Endothelial cell (in vitro differentiated cells): ENCODE measurements at places on chromosomes 5 and 9. TPM values are rescaled to one million over a fixed set of nuclear protein-coding genes. Genes with fewer than 3 reads are reported as not detected.

HBEGF gene
- 22.6 TPM for total RNA-seq

TTC23L gene
- 0.26 TPM for total RNA-seq

SEMA5A gene
- total RNA-seq, result 31.1 TPM

PCDH1 gene
- total RNA-seq, result 140 TPM

TMEM252 gene
- total RNA-seq, result not detected

SOX30 gene
- 0.15 TPM for total RNA-seq

ACOT12 gene
- total RNA-seq, result not detected

CCDC192 gene
- 0.26 TPM for total RNA-seq

ACER2 gene
- total RNA-seq, result 9.6 TPM

GAPT gene
- total RNA-seq, result 1.4 TPM

NDST1 gene
- total RNA-seq, result 178 TPM

GRCh38 chr5:172173564-172174153 lies 14.4 kb downstream of the STK10 start:
- DNase-seq, result no peak
- H3K4me1 ChIP-seq, result peaks cover 53% of the 10 kb centered on the region
- no peak overlapping the region for H3K27ac ChIP-seq

- peaks cover 12% of the 10 kb centered on the region for H3K4me1 ChIP-seq
- H3K4me3 ChIP-seq, result no peak overlapping the region
- no peak overlapping the region for H3K27ac ChIP-seq
- DNase-seq, result no peak
Observed at GRCh38 chr9:117543089-117543488, 128.2 kb upstream of the ASTN2 start.

GRCh38 chr9:72627956-72628540 lies 106.6 kb downstream of the TMC1 start:
- H3K27ac ChIP-seq, result no peak overlapping the region
- H3K27me3 ChIP-seq, result no peaks in the 10 kb centered on the region
- no peak for DNase-seq
- no peaks in the 10 kb centered on the region for H3K4me1 ChIP-seq
- H3K36me3 ChIP-seq, result no peaks in the 10 kb centered on the region
- H3K4me3 ChIP-seq, result no peak overlapping the region

DNA sequence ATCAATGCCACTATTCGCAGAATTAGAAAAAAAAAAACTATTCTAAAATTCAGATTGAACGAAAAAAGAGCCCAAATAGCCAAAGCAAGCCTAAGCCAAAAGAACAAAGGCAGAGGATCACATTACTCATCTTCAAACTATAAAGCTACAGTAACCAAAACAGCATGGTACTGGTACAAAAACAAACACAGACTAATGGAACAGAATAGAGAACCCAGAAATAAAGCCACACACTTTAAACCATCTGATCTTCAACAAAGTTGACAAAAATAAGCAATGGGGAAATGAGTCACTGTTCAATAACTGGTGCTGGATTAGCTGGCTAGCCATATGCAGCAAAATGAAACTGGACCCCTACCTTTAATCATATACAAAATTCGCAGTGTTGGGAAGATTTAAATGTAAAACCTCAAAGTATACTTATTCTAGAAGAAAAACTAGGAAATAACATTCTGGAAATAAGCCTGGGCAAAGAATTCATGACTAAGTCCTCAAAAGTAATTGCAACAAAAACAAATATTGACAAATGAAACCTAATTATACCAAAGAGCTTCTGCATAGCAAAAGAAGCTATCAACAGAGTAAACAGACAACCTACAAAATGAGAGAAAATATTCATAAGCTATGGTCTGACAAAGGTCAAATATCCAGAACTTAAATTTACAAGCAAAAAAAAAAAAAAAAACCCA lies 153.7 kb downstream of the NDUFS4 start:
- H3K4me3 ChIP-seq, result no peak overlapping the region
- peaks cover 3% of the 10 kb centered on the region for H3K36me3 ChIP-seq
- DNase-seq, result no peak
- H3K27me3 ChIP-seq, result no peaks in the 10 kb centered on the region

DNA sequence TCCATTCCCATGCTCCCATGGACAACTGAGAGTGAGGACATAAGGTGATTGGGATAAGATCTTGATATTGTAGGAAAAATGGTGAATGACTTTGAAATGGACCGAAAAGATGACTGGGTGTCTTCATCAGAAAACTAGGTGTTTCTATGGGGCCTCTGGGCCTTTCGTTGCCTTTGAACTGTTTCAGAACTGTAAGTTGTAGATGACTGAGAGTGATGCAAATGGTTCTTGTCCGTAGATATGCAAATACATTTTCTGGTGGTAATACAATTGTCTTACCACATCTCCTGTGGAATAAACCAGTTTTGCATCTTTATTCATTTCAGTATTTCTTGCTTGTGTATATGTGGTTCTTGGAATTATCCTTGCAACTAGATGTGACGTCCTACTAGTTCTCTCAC lies 16.0 kb upstream of the TEX48 start:
- H3K27me3 ChIP-seq, result no peaks in the 10 kb centered on the region
- no peak overlapping the region for H3K27ac ChIP-seq
- no peak overlapping the region for H3K4me3 ChIP-seq
- no peaks in the 10 kb centered on the region for H3K4me1 ChIP-seq
- no peaks in the 10 kb centered on the region for H3K36me3 ChIP-seq

- peak overlapping the region; percentile 83 for H3K4me3 ChIP-seq
- H3K36me3 ChIP-seq, result peaks cover 14% of the 10 kb centered on the region
- H3K27me3 ChIP-seq, result peaks cover 6% of the 10 kb centered on the region
Observed at GRCh38 chr9:128159522-128159783, 612 bp upstream of the BBLN start.

DNA sequence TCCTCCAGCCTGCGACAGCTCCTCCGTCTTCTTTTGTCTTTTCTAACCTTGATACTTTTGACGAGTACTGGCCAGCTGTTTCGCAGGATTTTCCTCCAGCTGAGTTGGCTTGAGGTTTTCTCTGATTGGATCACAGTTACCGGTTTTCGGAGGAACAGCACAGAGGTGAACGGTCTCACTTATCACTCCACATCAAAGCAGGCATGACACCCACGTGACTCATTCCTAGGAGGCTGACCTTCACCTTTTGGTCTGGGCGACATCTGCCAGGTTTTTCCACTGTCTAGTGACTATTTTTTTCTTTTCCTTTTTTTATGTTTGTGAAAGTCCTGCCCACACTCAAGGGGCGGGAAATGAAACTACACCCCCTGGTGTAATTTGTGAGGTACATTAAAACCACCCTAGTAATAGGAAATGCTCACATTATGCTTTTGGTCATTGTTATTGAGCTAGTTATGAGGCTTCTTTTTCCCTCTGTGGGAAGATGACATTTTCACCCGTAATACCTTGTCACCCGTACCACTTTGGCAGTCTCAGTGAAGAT lies 319.2 kb downstream of the GADD45G start:
- no peak overlapping the region for H3K4me3 ChIP-seq
- no peak overlapping the region for H3K27ac ChIP-seq
- peaks cover 3% of the 10 kb centered on the region for H3K36me3 ChIP-seq
- H3K27me3 ChIP-seq, result peaks cover 9% of the 10 kb centered on the region

DNA sequence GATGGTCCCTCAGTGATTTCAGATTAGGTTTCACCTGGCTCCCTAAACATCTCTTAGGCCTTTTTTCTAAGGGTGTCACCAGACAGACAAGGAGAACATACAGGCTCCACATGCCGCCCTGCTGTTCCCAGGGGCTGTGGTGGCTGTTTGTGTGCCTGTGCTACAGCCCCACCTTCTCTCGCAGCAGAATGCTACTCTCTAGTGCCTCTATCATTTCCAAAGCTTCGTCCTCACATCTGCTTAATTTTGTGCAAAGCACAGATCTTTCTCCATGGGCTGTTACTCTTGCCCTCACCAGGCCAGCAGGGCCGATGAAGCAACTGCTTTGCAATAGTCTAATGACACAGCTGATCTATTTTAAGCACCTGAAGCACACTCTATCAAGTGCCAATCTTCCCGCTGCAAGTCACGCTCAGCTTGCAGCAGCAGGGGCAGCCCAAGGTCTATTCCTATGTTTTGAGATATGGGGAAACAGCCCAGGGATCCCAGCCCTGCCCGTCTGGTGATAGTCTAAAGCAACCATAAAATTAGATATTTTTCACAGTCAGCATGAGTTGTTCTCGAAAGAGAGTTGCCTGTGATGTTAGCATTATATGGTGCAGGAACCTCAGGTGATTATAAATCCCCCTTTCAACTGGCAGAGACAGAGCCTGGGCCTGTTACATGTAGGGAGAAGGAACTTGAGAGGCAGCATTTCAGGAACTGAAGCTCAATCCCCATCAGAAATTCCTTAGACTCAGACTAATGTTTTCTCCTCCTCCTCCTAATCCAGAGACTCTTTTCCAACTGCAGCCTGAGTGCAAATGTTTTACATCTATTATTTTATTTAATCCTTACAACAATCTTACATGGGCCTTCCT lies 12.7 kb downstream of the ABLIM3 start:
- no peaks in the 10 kb centered on the region for H3K27me3 ChIP-seq
- H3K27ac ChIP-seq, result no peak overlapping the region
- DNase-seq, result no peak
- H3K4me1 ChIP-seq, result peaks cover 11% of the 10 kb centered on the region

DNA sequence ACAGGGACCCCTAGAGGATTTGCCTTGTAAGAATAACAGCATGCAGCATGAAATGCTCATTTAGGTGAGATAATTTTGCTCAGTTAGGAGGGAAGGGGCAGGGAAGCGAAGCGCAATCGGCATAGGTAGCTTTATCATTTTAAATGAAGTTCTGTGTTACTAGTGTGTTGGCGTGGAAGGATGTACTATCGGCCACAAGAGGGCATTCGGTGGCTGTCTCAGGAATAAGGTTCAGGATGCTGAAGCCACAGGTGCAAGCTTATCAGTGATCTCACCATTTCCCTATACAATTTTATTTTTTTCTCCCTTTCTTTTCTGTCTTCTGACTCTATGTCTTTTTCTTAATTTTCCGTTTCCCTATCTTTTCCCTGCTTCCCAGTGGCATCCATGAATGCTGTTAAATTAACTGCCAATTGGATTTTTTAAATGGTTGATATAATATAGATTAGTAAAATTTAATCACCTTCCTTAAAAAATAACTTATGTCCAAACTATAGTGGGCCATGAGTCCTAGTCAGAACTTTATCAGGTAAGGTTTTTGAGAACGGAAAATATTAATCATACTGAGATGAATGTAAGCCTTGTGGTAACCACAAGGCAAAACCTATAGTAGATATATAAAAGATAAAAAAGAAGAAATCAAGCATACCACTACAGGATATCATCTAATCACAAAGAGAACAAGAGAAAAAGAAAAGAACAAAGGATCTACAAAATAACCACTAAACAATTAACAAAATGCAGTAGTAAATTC lies 1.2 kb upstream of the INSL6 start:
- no peaks in the 10 kb centered on the region for H3K36me3 ChIP-seq
- H3K27me3 ChIP-seq, result peaks cover 3% of the 10 kb centered on the region
- H3K4me1 ChIP-seq, result no peaks in the 10 kb centered on the region
- H3K27ac ChIP-seq, result no peak overlapping the region

DNA sequence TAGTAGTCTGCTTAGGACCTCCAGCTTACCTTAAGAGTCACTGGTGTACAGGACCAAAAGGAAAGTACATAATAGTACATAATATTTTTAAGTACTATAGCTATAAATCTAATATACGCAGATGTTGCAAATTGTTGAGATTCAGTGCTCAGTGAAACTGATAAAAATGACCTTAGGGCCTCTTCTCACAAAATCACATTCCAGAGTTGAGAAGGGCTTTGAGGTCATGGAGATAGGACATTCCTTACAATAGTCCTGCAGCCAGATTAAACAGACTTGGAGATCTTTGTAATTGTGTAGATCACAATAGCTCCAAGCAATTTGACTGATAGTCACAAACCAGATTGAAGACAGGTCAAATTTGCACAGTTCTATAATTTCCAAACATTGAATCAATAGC lies 37.7 kb upstream of the PCSK1 start:
- no peak overlapping the region for H3K4me3 ChIP-seq
- H3K27ac ChIP-seq, result no peak overlapping the region
- peaks cover 4% of the 10 kb centered on the region for H3K27me3 ChIP-seq
- no peak for DNase-seq
- H3K36me3 ChIP-seq, result no peaks in the 10 kb centered on the region

- H3K27ac ChIP-seq, result no peak overlapping the region
- H3K4me3 ChIP-seq, result peak overlapping the region; percentile 71
- H3K27me3 ChIP-seq, result peaks cover 14% of the 10 kb centered on the region
- peaks cover 84% of the 10 kb centered on the region for H3K4me1 ChIP-seq
- no peak for DNase-seq
- H3K36me3 ChIP-seq, result peaks cover 83% of the 10 kb centered on the region
Observed at GRCh38 chr9:113511856-113512761, 48.6 kb downstream of the RGS3 start.

DNA sequence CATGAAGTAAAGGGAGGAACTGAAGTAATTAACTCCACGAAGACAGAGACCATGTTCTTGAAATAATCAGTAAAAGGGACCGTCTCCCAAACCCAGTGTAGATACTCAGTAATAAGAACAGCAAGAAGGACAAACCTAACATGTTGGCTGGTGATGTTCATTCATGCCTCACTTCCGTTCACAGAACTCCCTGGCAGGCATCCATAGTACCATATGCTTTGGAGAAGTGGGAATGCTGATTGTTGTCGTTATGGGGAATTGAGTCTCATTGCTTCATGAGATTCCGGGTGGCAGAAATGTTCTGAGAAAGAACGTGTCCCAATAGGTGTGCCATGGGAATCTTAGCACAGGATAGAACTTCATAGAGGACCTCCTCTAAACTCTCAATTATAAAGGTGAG lies 452.3 kb downstream of the ZSWIM6 start:
- no peaks in the 10 kb centered on the region for H3K4me1 ChIP-seq
- H3K36me3 ChIP-seq, result no peaks in the 10 kb centered on the region
- DNase-seq, result no peak
- peaks cover 4% of the 10 kb centered on the region for H3K27me3 ChIP-seq
- H3K27ac ChIP-seq, result no peak overlapping the region

- peaks cover 22% of the 10 kb centered on the region for H3K4me1 ChIP-seq
- no peak for DNase-seq
- H3K27ac ChIP-seq, result no peak overlapping the region
- H3K4me3 ChIP-seq, result no peak overlapping the region
Observed at GRCh38 chr5:82164176-82164976, 113.8 kb downstream of the RPS23 start.

DNA sequence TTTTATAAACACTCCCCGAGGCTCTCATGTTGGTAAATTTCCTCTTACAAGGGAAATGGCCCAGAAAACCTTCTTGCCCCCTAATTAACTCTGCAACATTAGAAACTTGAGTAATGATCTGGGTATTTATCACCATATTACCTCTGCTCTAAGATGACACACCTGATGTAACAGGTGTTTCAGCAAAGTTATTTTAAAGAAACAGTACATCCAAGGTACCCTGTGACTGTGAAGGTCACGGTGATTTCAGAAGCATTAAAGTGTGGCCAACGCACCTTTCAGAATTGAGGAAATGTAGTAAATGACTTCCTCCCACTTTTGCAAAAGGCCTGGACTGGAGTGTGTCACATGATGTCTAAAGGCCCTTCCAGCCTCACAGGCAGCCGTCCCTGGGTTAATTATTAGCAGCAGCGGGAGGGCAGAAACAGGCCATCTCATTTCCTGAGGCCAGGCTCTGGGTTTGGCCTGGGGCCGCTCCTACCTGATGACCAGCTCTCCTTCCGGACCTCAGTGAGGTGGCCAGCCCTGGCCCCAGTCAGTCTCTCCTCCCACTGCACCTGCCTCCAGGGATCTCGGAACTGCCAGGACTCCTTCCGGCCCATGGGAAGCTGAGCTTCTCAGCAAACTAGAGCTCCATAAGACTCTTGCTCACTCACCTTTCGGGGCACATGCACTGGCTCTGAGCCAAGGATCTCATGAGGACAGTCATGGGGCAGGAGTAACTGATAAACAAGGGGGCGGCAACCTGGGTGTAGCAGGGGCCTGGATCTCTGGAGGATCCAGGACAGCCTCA lies 20.7 kb downstream of the PTPN3 start:
- no peak overlapping the region for H3K4me3 ChIP-seq
- no peak for DNase-seq
- peak overlapping the region; percentile 49 for H3K27ac ChIP-seq
- peaks cover 15% of the 10 kb centered on the region for H3K4me1 ChIP-seq
- H3K27me3 ChIP-seq, result peaks cover 5% of the 10 kb centered on the region
